ENCODE measurements at places on chromosomes 2 and 18. TPM values are rescaled to one million over a fixed set of nuclear protein-coding genes. Genes with fewer than 3 reads are reported as not detected.

CFC1 gene
- not detected for total RNA-seq

GNAL gene
- total RNA-seq, result 12.6 TPM

CD28 gene
- not detected for total RNA-seq

DAW1 gene
- total RNA-seq, result not detected

TMEM37 gene
- 13.6 TPM for total RNA-seq

SYT4 gene
- total RNA-seq, result 1.0 TPM

ANKRD30B gene
- total RNA-seq, result not detected

GRCh38 chr2:168592181-168592831, 136.2 kb downstream of the CERS6 start:
- peaks cover 25% of the 10 kb centered on the region for H3K4me1 ChIP-seq
- no peak overlapping the region for H3K4me3 ChIP-seq
- H3K27ac ChIP-seq, result no peak overlapping the region
- peaks cover 13% of the 10 kb centered on the region for H3K36me3 ChIP-seq
- H3K27me3 ChIP-seq, result no peaks in the 10 kb centered on the region

DNA sequence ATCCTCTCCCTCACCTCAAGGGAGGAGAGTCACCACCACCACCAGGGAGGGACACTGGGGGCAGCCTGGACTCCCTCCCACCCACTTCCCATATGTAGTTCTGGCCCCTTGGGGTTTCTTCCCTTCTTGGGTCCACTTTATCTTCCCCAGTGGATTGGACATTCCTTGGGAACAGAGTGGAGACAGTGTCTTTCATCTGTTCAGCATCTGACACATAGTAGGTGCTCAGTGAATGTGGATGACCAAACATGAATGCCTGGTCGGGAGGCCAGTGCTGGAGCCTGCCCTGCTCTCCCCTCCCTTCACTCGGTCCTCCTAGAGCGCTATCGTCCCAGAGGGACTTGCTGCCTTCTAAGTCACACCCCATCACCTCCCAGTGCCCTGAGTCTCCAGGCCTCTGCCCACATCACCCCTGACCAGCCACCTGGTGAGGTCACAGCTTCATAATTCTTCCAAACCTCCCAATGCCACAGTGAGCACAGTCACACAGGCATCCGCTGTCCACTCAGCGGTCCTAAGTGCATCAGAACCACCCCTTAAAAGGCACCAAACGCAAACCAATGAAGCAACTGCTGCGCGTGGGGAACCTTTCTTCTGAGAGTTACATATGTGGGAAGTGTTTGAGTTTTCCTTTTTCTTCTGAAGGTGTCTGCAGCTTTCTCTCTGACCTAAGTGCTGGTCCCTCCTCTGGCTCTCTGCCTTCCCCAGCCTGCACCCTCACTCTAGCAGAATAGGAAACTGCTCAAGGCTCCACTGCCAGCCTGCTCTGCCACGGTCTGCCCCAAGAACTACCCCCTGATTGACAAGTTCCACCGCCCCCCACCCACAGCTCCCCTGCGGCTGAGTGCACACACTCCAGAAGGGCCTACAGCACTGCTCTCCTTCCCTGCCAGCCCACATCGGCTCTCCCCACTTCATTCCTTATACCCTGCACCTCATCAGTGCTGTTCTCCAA, 7.2 kb upstream of the SFXN5 start:
- DNase-seq, result no peak
- no peak overlapping the region for H3K4me3 ChIP-seq
- no peak overlapping the region for H3K27ac ChIP-seq
- peaks cover 6% of the 10 kb centered on the region for H3K4me1 ChIP-seq
- no peaks in the 10 kb centered on the region for H3K27me3 ChIP-seq

- no peaks in the 10 kb centered on the region for H3K36me3 ChIP-seq
- no peak overlapping the region for H3K4me3 ChIP-seq
- no peak overlapping the region for H3K27ac ChIP-seq
- DNase-seq, result no peak
- H3K27me3 ChIP-seq, result no peaks in the 10 kb centered on the region
These were observed 3.4 kb upstream of the TXNL1 start for GRCh38 chr18:56641714-56642337.

DNA sequence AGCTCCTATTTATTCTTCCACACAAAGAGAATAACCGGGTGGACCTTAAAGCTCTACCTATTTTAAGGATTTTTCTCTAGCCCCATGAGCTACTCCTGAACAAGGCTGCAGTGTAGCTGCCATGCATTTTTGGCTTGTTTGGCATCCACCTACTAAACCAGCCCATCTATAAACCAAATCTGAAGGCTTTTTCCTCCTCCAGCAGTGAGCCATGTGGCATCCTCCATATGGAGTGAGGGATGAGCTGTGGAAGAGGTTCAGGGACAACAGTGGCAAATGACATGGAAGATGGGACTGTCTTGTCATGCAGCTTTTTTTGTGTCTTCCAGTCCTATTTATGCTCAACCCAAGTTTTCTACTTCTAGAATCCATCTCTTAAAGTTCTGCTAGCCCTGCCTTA, 100.2 kb downstream of the GALNT3 start:
- peaks cover 11% of the 10 kb centered on the region for H3K4me1 ChIP-seq
- H3K36me3 ChIP-seq, result no peaks in the 10 kb centered on the region
- H3K4me3 ChIP-seq, result no peak overlapping the region
- no peak for DNase-seq
- no peak overlapping the region for H3K27ac ChIP-seq

DNA sequence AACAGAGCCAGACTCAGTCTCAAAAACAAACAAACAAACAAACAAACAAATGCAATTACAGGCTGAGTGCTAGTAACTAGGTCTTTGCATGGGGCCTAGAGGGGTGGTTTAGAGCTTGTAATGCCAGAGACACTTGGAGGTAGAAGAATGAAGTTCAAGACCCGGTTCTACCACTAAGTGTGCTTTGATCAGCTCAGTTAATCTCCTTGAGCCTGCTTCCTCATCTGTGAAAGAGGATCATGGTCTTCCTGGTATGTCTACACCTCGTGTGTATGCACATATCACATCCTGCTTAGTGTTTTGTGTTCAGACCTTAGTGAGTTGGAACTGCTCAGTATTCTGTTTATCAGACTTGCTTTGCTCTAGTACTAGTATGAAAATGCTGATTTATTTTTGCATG, 4.8 kb upstream of the ATP6V1C2 start:
- no peak for DNase-seq
- H3K27ac ChIP-seq, result no peak overlapping the region
- peaks cover 82% of the 10 kb centered on the region for H3K27me3 ChIP-seq
- no peak overlapping the region for H3K4me3 ChIP-seq

- H3K27me3 ChIP-seq, result peaks cover 4% of the 10 kb centered on the region
- DNase-seq, result no peak
- H3K4me1 ChIP-seq, result peaks cover 39% of the 10 kb centered on the region
These were observed 150.7 kb upstream of the LMAN1 start for GRCh38 chr18:59509481-59510442.

- H3K27ac ChIP-seq, result no peak overlapping the region
- H3K36me3 ChIP-seq, result no peaks in the 10 kb centered on the region
- no peaks in the 10 kb centered on the region for H3K27me3 ChIP-seq
- H3K4me1 ChIP-seq, result peaks cover 47% of the 10 kb centered on the region
These were observed 64.9 kb downstream of the SPRED2 start for GRCh38 chr2:65367524-65367923.

GRCh38 chr2:85656468-85656867, 11.5 kb downstream of the SFTPB start:
- no peak overlapping the region for H3K4me3 ChIP-seq
- no peak for DNase-seq
- H3K36me3 ChIP-seq, result peaks cover 20% of the 10 kb centered on the region
- H3K4me1 ChIP-seq, result no peaks in the 10 kb centered on the region
- H3K27me3 ChIP-seq, result no peaks in the 10 kb centered on the region
- H3K27ac ChIP-seq, result no peak overlapping the region

- no peak overlapping the region for H3K4me3 ChIP-seq
- DNase-seq, result no peak
- H3K27ac ChIP-seq, result no peak overlapping the region
- no peaks in the 10 kb centered on the region for H3K27me3 ChIP-seq
- H3K36me3 ChIP-seq, result peaks cover 3% of the 10 kb centered on the region
These were observed 110.2 kb downstream of the MDH1 start for GRCh38 chr2:63698786-63699548.

DNA sequence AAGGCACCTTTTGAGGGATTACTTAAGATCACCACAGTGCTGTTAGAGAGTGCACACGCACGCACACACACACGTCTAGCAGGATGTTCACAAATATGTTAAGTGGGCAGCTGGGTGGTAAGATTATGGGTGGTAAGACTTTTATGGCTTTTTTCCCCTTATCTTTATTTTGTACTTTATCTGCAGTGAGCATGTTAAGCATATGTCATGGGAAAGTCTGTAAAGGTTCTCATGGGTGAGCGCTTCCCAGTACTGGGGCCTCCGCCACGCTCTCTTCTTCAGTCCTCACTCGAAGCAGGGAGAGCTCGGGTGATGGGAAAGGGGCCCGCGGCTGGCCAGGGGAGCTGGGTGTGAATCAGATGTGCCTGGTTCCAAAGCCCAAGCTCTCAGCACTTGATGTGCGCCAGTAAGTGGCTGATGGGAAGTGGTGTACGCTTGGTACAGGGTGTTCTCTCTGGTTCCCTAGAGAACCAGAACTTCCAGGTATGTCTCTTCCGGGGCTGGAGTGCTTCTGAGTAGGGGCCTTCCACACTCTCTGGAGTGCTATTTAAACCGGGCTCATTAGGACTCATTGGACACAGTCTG, 83.9 kb upstream of the YWHAQ start:
- no peak overlapping the region for H3K4me3 ChIP-seq
- no peak for DNase-seq
- H3K27ac ChIP-seq, result no peak overlapping the region
- peaks cover 12% of the 10 kb centered on the region for H3K27me3 ChIP-seq

DNA sequence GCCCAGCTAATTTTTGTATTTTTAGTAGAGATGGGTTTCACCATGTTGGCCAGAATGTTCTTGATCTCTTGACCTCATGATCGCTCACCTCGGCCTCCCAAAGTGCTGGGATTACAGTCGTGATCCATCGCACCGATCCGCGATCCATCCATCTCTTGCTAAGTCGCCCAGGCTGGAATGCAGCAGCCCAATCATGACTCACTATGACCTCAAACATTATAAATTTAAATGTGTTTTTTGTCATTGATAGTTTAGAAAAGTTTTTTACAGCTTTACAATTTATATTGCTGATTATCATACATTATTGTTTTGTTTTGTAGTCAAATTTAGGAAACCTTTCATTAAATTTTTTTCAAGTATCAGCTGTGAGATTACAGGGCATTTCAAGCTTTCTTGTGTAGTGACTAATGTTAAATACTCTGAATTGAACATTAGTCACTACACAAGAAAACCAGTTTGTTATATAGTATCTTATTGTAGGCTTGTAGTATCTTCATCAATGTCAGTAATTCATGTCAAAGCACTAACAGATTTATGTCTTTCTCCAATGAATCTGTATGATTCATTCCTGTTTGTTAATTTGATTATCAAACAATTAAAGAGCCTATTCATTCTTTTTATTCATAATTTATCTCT, 37.5 kb downstream of the NR4A2 start:
- H3K4me3 ChIP-seq, result no peak overlapping the region
- H3K36me3 ChIP-seq, result no peaks in the 10 kb centered on the region
- no peaks in the 10 kb centered on the region for H3K27me3 ChIP-seq
- no peak overlapping the region for H3K27ac ChIP-seq
- DNase-seq, result no peak
- H3K4me1 ChIP-seq, result no peaks in the 10 kb centered on the region

- H3K27me3 ChIP-seq, result peaks cover 12% of the 10 kb centered on the region
- H3K36me3 ChIP-seq, result no peaks in the 10 kb centered on the region
- peaks cover 2% of the 10 kb centered on the region for H3K4me1 ChIP-seq
- no peak overlapping the region for H3K27ac ChIP-seq
- DNase-seq, result no peak
These were observed 58.2 kb downstream of the KLHL14 start for GRCh38 chr18:32714571-32715148.

GRCh38 chr2:14749884-14750283, 117.4 kb downstream of the LRATD1 start:
- H3K27me3 ChIP-seq, result peaks cover 16% of the 10 kb centered on the region
- no peaks in the 10 kb centered on the region for H3K4me1 ChIP-seq
- DNase-seq, result no peak

DNA sequence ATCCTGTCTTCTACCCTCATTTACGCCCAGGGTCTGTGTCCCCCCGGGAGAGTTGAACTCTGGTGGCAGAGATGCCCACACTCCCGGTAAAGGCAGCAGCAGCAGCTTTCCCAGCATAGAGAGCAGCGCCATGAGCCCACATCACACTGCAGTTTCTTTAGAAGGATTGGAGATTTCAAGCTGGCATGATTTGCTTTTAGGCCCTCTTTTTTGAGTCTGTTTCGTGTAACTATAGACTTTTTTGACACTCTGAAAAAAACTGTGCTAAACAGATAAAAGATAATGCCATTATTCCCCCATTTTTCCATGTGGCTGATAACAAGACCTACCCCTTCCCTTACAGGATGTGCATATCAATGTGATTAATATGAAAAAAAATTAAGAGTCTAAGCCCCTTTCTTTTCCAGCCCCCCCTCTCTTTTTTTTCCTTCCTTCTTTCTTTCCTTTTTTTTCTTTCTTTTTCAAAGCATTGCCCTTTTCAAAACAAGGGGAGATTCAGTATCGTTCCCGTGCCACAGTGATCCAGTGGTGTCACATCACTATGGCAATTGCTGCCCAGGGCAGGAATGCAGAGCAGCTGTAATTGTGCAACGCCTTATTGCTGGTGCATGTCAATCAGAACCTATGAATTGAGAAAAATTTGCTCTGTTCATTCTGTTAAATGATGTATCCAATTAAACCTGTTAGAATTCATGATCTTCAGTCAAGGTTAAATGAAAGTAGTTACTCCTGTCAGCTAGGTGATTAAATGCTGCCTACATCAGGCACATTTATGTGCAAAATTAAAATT, 104.5 kb downstream of the CDCA7 start:
- DNase-seq, result no peak
- peaks cover 24% of the 10 kb centered on the region for H3K27me3 ChIP-seq
- H3K27ac ChIP-seq, result no peak overlapping the region

GRCh38 chr18:22739061-22739642, 194.0 kb upstream of the RBBP8 start:
- no peaks in the 10 kb centered on the region for H3K27me3 ChIP-seq
- DNase-seq, result no peak
- no peak overlapping the region for H3K4me3 ChIP-seq
- H3K4me1 ChIP-seq, result peaks cover 4% of the 10 kb centered on the region

DNA sequence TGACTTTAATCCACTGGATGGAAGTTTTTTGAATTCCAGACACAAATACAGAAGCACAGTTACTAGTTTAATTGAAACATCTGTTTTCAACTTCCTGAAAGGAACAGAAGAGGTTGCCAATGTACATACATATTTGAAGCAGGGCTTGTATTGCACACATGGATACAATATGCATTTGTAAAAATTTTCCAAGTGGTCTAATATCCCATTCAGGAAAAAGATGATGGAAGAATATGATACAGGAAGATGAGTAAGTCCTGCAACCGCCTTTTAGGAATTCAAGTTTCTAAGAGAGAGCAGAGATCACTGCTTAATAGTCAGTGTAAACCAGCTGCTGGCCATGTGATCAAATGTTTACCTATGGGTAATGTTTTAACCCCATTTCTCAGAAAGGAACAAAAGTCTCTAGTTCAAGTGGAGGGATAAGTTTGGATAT, 265.4 kb downstream of the TRIB2 start:
- H3K4me3 ChIP-seq, result no peak overlapping the region
- H3K36me3 ChIP-seq, result no peaks in the 10 kb centered on the region
- no peak for DNase-seq
- H3K4me1 ChIP-seq, result peaks cover 23% of the 10 kb centered on the region

- H3K27me3 ChIP-seq, result peaks cover 31% of the 10 kb centered on the region
- no peak overlapping the region for H3K4me3 ChIP-seq
- peaks cover 8% of the 10 kb centered on the region for H3K4me1 ChIP-seq
- H3K27ac ChIP-seq, result no peak overlapping the region
- DNase-seq, result no peak
These were observed 124.7 kb downstream of the ICOS start for GRCh38 chr2:204061241-204061640.

- H3K27me3 ChIP-seq, result no peaks in the 10 kb centered on the region
- no peaks in the 10 kb centered on the region for H3K36me3 ChIP-seq
- no peak for DNase-seq
- H3K4me1 ChIP-seq, result no peaks in the 10 kb centered on the region
- H3K27ac ChIP-seq, result no peak overlapping the region
These were observed 84.4 kb upstream of the LYPD1 start for GRCh38 chr2:132754392-132754791.
